Activated CD4-positive, alpha-beta T cell treated with anti-CD3 and anti-CD28 coated beads, Interleukin-2, amount 10 ng/mL, durations not matched to agents 24 days and 14 days (primary cell): ENCODE measurements at places on chromosomes 2 and 18. TPM values are rescaled to one million over a fixed set of nuclear protein-coding genes. Genes with fewer than 3 reads are reported as not detected.

The CFAP65 gene
- not detected in 2 replicates for total RNA-seq

The GPR45 gene
- total RNA-seq: not detected in 2 replicates

The GYPC gene
- 120 and 122 TPM in 2 replicates for total RNA-seq

The SERPINB10 gene
- total RNA-seq: not detected in 2 replicates

The IL1B gene
- total RNA-seq: 0.33 and 0.92 TPM in 2 replicates

The ACMSD gene
- total RNA-seq: not detected in 2 replicates

- no peak overlapping the region for H3K4me3 ChIP-seq
- DNase-seq: no peak
- H3K27ac ChIP-seq: no peak overlapping the region
- H3K4me1 ChIP-seq: no peaks in the 10 kb centered on the region
- no peaks in the 10 kb centered on the region for H3K36me3 ChIP-seq
Measured at GRCh38 chr18:78612318-78612717, 367.3 kb upstream of the SALL3 start.

GRCh38 chr2:178553047-178553446 is 72.8 kb downstream of the PLEKHA3 start:
- DNase-seq: no peak
- peaks cover 46% of the 10 kb centered on the region for H3K36me3 ChIP-seq
- no peaks in the 10 kb centered on the region for H3K27me3 ChIP-seq
- peaks cover 6% of the 10 kb centered on the region for H3K4me1 ChIP-seq
- no peak overlapping the region for H3K4me3 ChIP-seq

- no peak for DNase-seq
- H3K27ac ChIP-seq: no peak overlapping the region
- no peaks in the 10 kb centered on the region for H3K36me3 ChIP-seq
- H3K4me1 ChIP-seq: no peaks in the 10 kb centered on the region
- no peaks in the 10 kb centered on the region for H3K27me3 ChIP-seq
Measured at GRCh38 chr2:17455343-17455742, 62.9 kb downstream of the RAD51AP2 start.

DNA sequence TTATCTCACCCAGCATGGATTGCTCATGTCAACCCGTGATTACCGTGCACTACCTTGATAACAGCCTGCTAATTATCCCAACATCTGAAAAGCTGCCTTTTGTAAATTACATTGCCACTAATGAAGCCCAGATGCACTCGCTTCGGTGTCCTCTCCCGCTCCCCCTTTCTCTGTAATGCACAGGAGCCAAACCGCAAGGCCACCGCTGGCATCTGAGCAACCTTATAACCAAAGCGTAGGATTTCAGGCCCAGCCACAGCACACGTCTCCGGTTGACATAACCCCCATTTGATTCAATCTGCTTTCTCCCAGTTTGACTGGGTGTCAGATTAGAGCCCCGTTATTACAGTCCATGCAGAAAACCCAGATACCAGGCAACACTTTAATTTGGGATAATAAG is 341.2 kb downstream of the ALK start:
- peaks cover 1% of the 10 kb centered on the region for H3K27me3 ChIP-seq
- H3K36me3 ChIP-seq: no peaks in the 10 kb centered on the region
- H3K27ac ChIP-seq: no peak overlapping the region
- H3K4me1 ChIP-seq: no peaks in the 10 kb centered on the region
- no peak overlapping the region for H3K4me3 ChIP-seq

- H3K27me3 ChIP-seq: peaks cover 6% of the 10 kb centered on the region
- no peak for DNase-seq
- no peak overlapping the region for H3K4me3 ChIP-seq
- no peaks in the 10 kb centered on the region for H3K4me1 ChIP-seq
Measured at GRCh38 chr18:37535968-37536367, 29.6 kb downstream of the CELF4 start.

- H3K4me3 ChIP-seq: no peak overlapping the region
- H3K36me3 ChIP-seq: no peaks in the 10 kb centered on the region
- no peaks in the 10 kb centered on the region for H3K27me3 ChIP-seq
- H3K4me1 ChIP-seq: no peaks in the 10 kb centered on the region
- peak; percentile 22 for DNase-seq
Measured at GRCh38 chr2:36509075-36509474, 88.9 kb downstream of the FEZ2 start.

GRCh38 chr18:1599196-1599595 is 694.5 kb downstream of the ADCYAP1 start:
- H3K36me3 ChIP-seq: no peaks in the 10 kb centered on the region
- H3K27me3 ChIP-seq: no peaks in the 10 kb centered on the region
- no peaks in the 10 kb centered on the region for H3K4me1 ChIP-seq

DNA sequence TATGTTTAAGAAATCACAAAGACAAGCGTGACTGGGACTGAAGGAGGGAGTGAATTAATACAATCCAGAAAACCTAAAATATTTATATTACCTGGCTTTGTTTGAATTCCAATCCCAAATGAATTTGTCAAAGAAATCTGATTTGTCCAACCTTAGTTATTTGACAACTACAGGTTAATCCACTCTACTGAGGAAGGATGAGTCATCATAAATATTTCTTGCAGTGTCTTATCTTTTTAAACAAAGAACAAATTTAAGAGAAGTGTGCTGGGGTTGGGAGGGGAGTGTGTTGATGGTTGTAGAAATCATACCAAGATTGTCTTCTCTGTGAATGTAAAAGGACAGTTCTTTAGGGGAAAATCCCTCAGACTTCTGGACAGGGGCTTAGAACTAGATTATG is 1106.3 kb upstream of the SLC39A10 start:
- H3K27ac ChIP-seq: no peak overlapping the region
- no peaks in the 10 kb centered on the region for H3K36me3 ChIP-seq
- H3K27me3 ChIP-seq: no peaks in the 10 kb centered on the region
- H3K4me1 ChIP-seq: no peaks in the 10 kb centered on the region
- DNase-seq: no peak

DNA sequence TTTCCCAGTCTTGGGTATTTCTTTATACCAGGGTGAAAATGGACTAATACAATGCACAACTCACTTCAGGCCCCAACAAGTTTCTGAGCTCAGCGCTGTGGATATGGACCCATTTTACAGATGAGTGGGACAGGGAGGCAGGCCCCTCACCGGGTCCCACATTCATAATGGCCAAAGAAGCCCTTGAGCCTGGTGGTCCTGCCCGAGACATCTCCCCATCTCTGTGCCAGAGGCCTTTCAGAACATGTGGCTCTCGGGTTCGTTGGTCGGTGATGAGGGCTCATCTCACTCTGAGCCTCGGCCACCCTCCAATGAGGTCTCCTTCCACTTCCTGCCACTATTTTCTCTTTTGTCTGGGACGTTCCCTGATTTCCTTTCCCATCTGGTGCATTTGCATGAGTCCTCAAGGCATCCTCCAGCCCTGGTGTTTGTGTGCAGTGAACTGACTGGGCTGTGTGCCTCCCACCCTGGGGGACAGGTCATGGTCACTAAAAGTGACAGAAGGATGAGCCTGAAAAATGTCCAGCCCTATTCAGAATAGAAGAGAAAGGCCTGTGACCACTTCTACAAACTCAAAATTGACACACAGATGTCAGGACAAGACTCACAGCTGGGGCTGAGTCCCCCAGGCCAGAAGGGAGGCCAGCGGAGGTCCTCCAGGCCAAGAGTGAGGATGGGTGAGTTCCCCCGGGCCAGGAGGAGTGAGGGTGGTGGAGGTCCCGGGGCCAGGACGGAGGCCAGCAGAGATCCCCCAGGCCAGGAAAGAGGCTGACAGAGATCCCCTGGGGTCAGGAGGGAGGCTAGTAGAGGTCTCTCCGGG is 134.5 kb downstream of the PTGR3 start:
- H3K36me3 ChIP-seq: peaks cover 14% of the 10 kb centered on the region
- H3K27me3 ChIP-seq: no peaks in the 10 kb centered on the region
- H3K4me3 ChIP-seq: no peak overlapping the region
- H3K4me1 ChIP-seq: peaks cover 25% of the 10 kb centered on the region
- DNase-seq: no peak
- H3K27ac ChIP-seq: no peak overlapping the region

DNA sequence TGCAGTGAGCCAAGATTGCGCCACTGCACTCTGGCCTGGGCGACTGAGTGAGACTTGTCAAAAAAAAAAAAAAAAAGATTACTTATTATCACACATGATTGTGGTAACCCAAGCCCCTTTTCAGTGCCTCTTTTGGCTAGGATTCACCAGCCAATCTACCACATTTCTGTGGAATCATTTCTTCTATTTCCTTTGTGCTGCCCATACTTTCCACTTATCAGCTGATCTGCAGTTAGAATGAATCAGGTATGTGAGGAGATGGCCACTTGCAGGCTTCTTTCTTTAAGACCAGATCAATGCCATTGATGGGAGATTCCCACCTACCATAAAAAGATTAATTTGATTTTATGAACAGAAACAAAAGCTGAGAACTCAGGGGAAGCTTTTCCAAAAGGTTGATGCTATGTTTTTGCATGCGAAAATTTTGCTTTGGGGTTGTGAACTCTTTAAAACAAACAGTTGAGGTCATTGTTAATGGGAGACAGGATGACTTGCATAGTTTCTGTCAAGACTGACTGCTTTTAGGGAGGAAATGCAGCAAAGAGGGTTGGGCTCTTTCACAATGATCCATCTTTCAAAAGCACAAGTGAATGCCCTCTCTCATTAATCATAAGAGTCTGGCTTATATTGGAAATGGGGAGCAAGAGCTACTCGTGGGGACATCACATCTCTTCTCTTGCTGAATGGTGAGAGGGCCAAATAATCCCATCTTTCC is 66.9 kb upstream of the CYP26B1 start:
- H3K4me1 ChIP-seq: no peaks in the 10 kb centered on the region
- H3K4me3 ChIP-seq: no peak overlapping the region
- no peaks in the 10 kb centered on the region for H3K36me3 ChIP-seq

- no peak overlapping the region for H3K27ac ChIP-seq
- no peak overlapping the region for H3K4me3 ChIP-seq
- DNase-seq: no peak
- H3K36me3 ChIP-seq: no peaks in the 10 kb centered on the region
Measured at GRCh38 chr2:152790883-152791282, 72.5 kb downstream of the ARL6IP6 start.

DNA sequence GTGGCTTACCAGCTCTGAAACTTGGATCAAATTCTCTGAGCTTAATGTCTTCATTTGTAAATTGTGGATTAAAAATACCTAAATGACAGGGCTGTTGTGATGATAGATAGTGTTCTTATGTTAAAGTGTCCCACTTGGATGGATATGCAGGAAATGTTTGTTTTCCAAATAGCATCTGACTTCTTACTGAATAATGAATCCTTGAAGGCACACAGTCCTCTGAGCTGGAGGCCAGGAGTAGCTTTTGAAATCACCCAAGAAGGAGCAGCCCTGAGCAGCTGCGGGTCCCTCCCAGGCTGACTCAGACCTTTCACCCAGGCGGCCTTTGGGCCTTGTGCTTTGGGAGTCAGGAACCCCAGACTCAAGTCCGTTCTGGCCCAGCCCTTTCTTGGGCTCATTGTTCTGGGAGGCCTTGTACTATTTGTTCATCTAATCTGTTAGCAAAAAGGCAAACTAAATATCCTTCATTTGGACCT is 173.0 kb upstream of the GATA6 start:
- H3K4me1 ChIP-seq: peaks cover 2% of the 10 kb centered on the region
- no peak for DNase-seq
- H3K36me3 ChIP-seq: no peaks in the 10 kb centered on the region
- peaks cover 2% of the 10 kb centered on the region for H3K27me3 ChIP-seq
- H3K4me3 ChIP-seq: no peak overlapping the region
- H3K27ac ChIP-seq: no peak overlapping the region

DNA sequence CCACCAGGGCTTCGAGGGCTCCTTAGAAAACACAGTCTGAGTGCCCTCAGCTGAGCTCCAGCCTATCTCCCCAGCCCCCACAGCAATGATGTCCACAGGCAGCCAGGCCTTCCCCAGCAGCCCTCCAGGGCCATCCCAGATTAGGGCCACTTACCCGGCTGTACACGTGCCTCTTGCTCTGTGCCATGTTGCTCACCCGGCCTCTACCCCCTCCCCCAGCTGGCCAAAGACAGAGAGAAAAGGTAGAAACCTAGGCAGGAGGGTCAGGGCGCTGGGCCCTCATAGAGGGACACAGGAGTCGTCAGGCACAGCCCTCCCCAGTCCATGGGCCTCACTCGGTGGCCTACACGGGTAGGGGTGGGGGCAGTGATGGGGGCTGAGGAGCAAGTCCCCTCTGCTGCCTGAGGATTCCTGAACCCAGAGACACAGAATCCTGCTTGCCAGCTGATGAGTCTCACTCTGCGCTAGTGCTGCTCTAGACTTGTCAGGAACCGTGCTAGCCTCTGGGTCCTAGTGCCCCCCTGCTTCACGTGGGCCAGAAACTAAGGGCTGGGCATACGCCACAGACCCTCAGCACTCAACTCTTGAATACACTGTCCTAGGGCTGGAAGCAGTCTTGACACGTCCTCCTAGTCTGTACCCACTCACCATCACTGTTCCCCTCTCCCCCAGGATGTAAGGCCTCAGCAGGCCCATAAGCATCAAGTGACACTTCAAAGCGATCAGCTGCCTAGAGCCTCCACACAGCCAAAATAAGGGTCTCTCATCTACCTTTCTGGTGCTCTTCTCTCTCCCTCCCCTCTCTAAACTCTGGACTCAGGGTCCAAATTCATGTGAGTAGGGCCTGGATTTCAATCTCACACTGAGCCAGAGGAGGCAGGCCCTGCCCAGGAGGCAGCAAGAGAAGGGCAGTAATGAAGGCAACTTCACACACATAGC is at the start of gene DCTN1:
TSS of gene DCTN1 (minus strand) at position 461 of the 939 bp plus-strand sequence. CDS start at position 187, 274 bp downstream.
- H3K36me3 ChIP-seq: peaks cover 13% of the 10 kb centered on the region
- H3K27ac ChIP-seq: no peak within 1 kb of the TSS
- H3K27me3 ChIP-seq: no peaks in the 10 kb centered on the region
- peaks cover 15% of the 10 kb centered on the region for H3K4me1 ChIP-seq
- peak; percentile 73 for DNase-seq
- peak within 1 kb of the TSS; percentile 44 for H3K4me3 ChIP-seq

DNA sequence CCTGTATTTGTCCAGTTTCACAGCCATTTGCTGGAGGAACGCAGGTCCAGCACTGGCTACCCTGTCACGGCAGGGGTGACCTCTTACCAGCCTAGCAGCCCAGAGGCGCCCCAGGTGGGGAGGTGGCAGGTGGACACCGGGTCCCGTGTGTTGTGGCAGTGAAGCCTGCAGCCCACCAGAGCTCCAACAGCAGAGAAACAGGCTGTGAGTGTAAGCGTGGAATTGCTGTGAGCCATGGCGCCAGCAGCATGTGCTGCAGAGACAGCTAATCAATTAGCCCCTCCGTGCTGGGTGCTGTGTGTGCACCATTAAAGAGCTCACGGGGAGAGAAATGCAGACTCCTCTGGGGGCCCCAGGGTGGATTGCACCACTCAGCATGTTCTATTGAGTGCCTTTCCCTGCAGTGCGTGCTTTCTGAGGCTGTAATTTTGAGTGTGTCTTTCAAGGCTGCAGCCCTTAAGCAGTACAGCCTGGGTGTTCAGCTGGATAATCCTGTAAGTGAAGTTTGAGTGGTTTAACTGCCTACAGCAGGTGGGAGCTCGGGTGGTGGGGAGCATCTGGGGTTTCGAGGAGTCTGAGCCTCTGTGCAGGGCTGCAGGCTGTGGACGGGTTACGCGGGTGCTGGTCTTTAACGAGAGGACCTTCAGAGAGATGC is 15.9 kb downstream of the RTP5 start:
- peaks cover 27% of the 10 kb centered on the region for H3K4me1 ChIP-seq
- peaks cover 4% of the 10 kb centered on the region for H3K27me3 ChIP-seq
- no peak for DNase-seq
- peaks cover 12% of the 10 kb centered on the region for H3K36me3 ChIP-seq
